ENCODE measurements at places on chromosomes 11 and 22.

- no peak for DNase-seq
Observed at GRCh38 chr11:86706338-86707131, 34.1 kb upstream of the ME3 start.

- no peak for DNase-seq
Observed at GRCh38 chr11:10669258-10670033, 24.1 kb downstream of the IRAG1 start.

GRCh38 chr11:12485328-12485727 is 108.0 kb downstream of the PARVA start:
- no peak for DNase-seq

DNA sequence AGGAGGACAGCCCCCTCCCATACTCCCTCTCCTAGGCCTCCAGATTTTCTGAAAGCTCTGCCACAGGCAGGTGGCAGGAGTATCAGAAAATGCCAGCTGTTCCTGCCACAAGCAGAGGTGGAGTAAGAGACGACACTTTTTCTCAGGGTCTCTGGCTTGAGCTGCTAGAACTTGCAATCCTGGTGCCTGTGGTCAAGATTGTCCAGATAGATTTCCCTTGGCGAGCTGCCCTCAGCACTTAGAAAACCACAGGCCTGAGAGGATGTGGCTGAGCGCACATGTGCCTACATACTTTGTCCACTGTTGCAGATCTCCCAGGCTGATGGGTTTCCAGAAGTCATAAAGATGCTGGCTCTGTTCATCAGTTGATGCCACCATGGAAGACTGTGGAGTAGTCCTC is 65.7 kb upstream of the NAV2 start:
- DNase-seq: no peak

GRCh38 chr11:124114942-124115781 is at the start of gene VWA5A:
Gene VWA5A, plus strand, starts transcription at chr11:124115450. Its CDS starts 2,062 bp downstream, at chr11:124117512.
- peak; percentile 79 for DNase-seq

GRCh38 chr11:95058621-95059020 is 8.1 kb upstream of the SRSF8 start:
- no peak for DNase-seq

DNA sequence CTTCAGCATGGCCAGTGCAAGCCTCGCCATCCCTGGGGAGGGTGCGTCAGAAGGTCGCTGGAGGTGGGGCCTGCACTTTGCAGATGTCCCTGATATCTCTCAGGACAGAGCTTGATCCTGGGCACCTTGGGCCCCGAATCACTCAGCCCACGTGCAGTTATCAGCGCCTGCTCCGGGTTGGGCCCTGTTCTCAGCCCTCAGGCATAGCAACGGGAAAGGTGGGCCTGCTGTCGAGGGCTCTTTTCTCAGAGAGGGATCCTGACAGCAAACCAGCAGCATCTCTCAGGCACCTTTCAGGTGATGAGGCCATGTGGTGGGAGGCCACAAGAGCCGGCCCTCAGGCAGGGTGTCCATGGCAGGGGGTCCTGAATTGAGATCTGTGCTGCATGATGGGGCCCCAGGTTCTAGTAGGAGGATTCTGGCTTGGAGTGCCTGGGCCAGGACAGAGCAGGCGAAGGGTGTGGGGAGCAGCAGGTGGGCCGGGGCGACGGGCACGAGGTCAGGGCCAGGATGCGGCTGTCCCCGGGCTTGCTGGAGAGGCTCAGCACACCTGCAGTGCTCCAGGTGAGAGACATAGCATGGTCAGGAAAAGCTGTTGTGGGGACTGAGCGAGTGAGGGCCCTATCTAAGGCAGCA is 280.5 kb downstream of the TBC1D22A start:
- no peak for DNase-seq

DNA sequence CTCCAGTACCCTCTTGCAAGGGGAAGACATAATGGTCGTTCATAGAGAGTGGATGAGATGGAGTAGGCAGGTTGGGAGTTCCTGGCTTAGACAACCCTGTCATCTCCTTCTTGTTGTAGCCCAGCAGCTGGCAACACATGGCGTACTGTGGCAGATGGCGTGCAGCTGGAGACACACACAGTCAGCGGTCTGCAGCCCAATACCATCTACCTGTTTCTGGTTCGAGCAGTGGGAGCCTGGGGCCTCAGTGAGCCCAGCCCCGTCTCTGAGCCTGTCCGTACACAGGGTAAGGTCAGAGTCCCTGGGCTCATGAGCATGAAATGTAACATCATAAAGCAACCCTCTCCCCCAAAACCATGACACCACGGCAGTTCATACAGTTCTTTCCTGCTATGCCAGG is 8.7 kb downstream of the ROBO3 start:
- DNase-seq: no peak

DNA sequence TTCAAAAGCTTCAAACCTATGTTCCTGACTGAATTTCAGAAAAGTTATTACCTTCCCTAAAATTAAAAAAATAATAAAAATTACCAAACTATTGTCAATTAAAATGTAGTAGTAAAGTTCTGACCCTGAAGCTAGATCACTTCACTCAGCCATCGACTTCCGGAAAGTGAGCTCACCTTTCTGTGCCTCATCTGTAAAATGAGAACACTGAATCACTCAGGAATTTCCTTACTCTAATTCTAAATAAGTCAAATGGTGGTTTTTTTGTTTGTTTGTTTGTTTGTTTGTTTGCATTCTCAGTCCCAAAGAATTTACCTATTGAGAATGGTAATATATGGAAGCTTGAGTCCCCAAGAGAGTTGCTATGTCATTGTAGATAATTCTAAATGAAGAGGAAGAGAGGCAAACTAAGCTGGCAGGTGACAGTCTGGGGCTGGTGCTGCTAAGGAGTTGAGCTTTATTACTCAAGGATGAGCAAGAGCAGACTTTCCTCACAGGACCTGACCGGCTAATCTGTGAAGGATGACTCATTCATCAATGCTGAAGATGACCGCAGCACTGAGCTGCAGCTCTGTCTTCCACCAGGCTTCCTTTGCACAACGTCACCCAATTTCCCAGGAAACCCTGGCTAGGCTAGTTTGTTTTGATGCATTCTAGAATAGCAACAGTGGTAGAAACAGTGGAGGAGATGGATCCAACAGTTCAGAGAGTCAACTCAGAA is 248.8 kb downstream of the RAB38 start:
- DNase-seq: peak; percentile 8

GRCh38 chr22:33923033-33923432 is 2.8 kb upstream of the LARGE1 start:
- DNase-seq: no peak

DNA sequence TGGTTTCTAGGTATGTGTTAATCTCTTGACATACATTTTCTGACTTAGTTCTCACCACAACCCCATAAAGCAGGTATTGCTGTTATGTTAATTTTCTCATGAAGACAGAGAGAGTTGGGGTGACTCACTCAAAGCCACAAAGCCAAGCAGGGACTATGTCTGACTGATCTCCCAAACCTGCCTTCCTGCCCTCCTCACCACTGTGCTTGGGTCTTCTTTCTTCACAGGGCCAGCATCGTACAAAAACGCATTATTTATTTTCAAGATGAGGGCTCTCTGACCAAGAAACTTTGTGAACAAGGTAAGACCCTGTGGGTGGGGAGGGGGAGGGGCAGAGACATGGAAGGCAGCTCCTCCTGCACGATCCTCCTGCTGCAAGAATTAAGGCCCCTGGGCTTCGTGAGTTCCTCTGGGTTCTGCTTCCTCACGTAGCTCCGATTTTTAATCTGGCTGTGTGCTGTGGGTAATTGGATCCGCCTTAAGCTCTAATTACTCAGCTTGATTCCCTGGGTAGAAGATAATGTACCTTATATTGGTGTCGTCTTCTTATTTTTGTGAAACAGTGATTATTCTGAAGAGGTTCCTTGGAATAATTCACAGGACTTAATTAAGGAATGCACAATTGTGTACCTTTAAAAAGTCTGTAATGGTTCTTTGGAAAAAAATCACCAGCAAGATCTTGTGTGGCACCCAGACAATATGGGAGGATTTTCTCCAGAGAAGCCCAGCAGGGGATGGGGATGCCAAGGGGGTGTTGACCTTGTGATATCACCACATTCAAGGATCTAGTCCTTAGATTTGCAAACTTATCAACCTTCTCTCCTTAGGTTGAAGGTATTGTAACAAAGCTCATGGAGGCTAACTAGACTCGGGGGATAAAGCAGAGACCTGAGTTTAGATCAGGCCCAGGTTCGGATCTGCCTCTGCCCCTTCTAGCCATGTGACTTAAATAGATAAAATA is 112.9 kb downstream of the SPON1 start:
- peak; percentile 29 for DNase-seq

- DNase-seq: peak; percentile 39
Observed at GRCh38 chr11:129935723-129936122, 40.3 kb upstream of the NFRKB start.

- no peak for DNase-seq
Observed at GRCh38 chr11:116773203-116774097, 663 bp upstream of the BUD13 start.

DNA sequence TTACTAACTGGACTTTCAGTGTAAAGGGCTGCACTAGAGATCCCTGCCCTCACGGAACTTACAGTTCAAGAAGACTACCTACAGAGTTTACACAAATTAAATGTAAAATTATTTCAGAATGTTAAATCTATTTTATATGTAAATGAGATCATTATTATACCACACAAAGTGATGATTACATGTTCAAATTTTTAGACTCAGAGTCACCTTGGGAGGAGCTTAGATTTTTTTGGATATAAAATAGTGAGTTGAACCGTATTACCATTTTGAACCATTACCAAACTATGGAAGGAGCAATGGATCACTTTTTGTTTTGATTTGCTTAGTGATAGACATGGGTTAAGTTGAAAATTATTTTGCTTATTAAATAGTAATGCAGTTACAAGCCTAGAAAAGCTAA is 1.6 kb downstream of the IPO7 start:
- DNase-seq: no peak

DNA sequence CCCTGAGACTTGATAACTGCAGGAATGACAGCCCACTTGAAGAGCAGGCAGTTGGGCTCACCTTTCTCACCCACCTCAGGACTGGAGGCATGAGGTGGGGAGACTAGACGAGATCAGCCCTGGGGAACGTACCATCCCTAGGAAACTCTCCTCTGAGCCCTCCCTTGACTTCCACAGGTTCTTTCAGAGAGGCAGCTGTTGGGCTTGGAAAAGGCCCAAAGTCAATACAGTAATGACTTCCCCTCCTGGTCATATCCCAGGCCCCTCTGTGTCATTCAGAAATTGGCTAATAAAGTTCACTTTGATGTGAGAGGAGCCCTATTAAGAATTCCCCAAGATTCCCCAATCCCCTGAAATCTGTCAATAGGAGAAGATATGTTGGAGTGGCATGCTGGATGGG is 5.8 kb upstream of the NECTIN1 start:
- DNase-seq: no peak

DNA sequence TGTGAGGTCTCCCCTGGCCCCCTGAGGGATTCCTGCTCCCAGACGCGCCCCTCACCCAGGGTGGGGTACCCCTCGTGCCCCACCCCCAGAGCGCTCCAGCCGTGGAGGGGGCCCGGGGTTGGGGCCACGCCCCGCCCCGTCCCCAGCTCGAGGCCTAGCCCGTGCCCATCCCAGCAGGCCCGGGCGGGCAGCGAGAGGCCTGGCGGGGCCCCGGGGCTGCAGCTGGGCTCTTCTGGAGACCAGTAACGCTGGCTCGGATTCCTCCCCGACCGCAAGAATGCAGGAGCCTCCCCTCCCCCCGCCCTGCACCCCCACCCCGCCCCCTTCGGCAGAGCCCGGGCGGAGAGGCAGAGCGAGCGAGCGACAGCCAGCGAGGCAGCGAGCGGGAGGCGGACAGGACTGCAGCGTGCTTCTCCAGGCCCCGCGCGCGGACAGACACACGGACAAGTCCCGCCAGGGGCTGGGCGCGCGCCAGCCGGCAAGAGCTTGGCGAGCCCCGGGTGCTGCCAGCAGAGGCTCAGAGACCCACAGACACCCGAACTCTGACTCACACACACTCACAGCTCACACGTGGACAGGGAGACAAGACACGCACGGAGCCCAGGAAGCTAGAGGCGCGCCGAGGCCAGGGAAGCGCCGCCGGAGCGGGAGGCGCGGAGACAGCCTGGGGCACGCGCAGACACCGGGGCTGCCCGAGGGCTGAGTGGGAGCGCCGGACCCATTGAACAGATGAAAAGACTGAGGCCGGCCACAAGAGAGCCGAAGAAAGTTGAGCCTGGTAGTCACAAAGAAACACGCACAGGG is 15.2 kb downstream of the BCL9L start:
- peak; percentile 75 for DNase-seq

DNA sequence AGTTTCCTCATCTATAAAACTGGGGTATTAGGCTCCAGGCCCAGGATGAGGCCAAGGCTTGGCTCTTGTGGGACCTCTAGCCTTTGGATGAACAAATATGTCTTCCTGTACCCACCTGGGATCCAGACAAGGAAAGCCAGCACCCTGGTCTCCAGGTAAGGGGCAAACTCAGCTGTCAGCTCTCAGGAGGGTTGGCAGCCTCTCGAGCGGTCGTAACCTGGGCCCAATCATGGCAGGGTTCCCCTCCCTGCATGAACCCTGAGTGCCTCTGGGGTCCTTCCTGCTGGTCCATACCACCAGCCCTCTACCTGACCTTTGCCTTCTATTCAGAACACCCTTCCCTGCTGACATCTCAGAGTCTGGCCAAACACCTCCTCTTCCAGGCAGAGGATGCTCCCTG is 19.6 kb downstream of the SLC22A12 start:
- no peak for DNase-seq

- no peak for DNase-seq
Observed at GRCh38 chr11:112558691-112559090, 298.0 kb upstream of the PLET1 start.

- DNase-seq: no peak
Observed at GRCh38 chr11:111966678-111967077, 29.5 kb downstream of the DIXDC1 start.

DNA sequence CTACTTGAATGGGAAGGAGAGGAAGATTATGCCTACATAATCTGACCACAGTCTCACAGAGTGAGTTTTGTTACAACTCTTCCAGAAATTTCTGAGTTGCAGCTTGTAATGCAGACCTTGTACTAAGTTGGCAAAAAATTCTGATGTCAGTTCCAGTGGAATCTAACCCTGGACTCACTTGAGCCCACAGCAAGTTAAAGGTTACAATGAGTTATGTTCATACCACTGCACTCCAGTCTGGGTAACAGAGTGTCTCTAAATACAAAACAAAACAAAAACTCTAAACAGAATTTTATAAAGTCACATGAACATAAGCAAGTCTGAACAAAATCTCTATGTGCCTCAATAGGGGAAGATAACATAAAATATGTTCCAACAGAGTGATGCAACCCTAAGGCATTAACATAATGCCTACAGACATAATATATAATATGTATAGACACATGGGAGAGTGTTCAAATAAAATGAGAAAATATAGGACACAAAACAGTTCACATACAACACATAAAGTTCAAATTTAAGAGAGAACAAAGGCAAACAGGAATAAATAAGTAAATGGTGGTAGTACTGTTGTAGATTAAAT is 1.1 kb downstream of the GLYAT start:
- no peak for DNase-seq

- DNase-seq: no peak
Observed at GRCh38 chr11:16293204-16293681, 63.1 kb downstream of the SOX6 start.
